ENCODE measurements at places on chromosomes 12 and 14.

- peaks cover 5% of the 10 kb centered on the region for H3K4me1 ChIP-seq
- H3K27me3 ChIP-seq, result no peaks in the 10 kb centered on the region
- no peak overlapping the region for H3K27ac ChIP-seq
- no peaks in the 10 kb centered on the region for H3K36me3 ChIP-seq
- no peak overlapping the region for H3K4me3 ChIP-seq
- no peak for DNase-seq
Measured at GRCh38 chr14:36773558-36773957, 111.9 kb downstream of the PAX9 start.

- peaks cover 4% of the 10 kb centered on the region for H3K4me1 ChIP-seq
- H3K27me3 ChIP-seq, result no peaks in the 10 kb centered on the region
- no peak overlapping the region for H3K4me3 ChIP-seq
- no peaks in the 10 kb centered on the region for H3K36me3 ChIP-seq
- no peak for DNase-seq
Measured at GRCh38 chr12:47802312-47802711, 17.4 kb downstream of the HDAC7 start.

DNA sequence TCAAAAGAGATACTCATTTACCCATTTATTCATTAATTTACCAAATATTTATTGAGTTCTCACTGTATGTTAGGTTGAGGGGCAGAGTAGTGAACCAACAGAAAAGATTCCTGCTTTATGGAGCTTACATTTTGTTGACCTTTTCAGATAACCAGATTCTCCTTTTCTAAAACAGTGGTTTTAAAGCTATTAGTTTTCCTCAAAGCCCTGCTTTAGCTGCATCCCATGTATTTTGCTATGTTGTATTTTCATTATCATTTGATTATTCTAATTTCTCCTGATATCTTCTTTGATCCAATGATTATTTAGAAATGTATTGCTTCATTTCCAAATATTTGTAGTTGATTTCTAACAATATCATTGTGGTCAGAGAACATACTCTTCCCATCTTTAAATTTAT, 53.6 kb downstream of the EML1 start:
- peaks cover 19% of the 10 kb centered on the region for H3K27me3 ChIP-seq
- no peak overlapping the region for H3K27ac ChIP-seq
- no peak for DNase-seq
- no peaks in the 10 kb centered on the region for H3K36me3 ChIP-seq
- H3K4me1 ChIP-seq, result no peaks in the 10 kb centered on the region
- no peak overlapping the region for H3K4me3 ChIP-seq

GRCh38 chr12:64102339-64102738, 119.8 kb downstream of the KICS2 start:
- no peak for DNase-seq
- H3K4me1 ChIP-seq, result no peaks in the 10 kb centered on the region
- peaks cover 14% of the 10 kb centered on the region for H3K27me3 ChIP-seq
- H3K27ac ChIP-seq, result no peak overlapping the region
- no peak overlapping the region for H3K4me3 ChIP-seq
- H3K36me3 ChIP-seq, result no peaks in the 10 kb centered on the region

DNA sequence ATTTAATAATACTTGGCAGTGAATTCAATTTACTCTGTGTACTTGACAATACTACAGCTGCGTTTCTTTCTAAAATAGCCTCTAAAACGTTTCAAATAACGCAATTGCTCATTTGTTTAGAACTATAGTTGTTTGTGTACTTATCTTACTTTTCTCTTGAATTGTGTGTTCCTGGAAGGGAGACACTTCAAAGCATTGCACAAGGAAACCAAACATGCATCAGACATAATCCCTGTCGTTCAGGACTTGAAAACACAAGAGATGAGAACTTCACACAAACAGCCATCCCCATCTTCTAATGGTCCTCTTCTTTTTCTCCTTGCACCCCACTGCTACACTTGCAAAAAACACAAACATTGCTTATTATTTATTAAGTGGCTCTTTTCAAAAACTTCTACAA, 38.5 kb downstream of the PTGER2 start:
- H3K36me3 ChIP-seq, result no peaks in the 10 kb centered on the region
- peak overlapping the region; percentile 83 for H3K27ac ChIP-seq
- DNase-seq, result peak; percentile 42
- H3K27me3 ChIP-seq, result no peaks in the 10 kb centered on the region

GRCh38 chr12:104664351-104664750, 207.6 kb downstream of the CHST11 start:
- H3K36me3 ChIP-seq, result peaks cover 56% of the 10 kb centered on the region
- peaks cover 59% of the 10 kb centered on the region for H3K4me1 ChIP-seq
- no peaks in the 10 kb centered on the region for H3K27me3 ChIP-seq
- H3K27ac ChIP-seq, result peak overlapping the region; percentile 29
- DNase-seq, result no peak

DNA sequence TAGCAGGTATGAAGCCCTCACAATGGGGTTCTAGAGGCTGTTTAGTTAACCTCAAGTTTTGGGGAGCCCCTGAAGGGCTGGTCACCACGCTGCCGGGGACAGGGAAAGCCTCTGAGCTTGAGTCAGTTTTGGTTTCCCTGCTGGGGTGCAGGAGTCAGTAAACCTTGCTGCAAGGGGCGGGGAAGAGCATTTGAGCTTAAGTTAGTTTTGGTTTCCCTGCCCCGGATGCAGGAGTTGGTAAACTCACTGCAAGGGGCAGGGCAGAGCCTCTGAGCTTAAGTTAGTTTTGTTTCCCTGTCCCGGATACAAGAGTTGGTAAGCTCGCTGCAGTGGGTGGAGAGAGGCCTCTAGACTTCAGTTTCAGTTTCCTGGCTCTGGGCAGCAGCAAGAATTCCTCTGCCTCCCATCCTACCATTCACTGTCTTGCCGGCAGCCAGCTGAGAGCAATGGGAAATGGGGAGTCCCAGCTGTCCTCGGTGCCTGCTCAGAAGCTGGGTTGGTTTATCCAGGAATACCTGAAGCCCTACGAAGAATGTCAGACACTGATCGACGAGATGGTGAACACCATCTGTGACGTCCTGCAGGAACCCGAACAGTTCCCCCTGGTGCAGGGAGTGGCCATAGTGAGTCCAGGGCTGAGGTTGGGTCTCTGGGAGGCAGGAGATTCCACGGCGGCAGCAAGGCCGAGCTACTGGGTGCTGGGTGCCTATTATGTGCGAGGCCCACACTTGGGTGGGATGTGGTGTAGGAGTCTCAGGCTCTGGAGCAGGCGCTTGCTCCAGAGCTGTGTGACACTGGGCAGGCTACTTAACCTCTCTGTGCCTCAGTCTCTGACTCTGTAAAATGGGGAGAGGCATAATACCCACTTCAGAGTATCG, at the start of gene OAS2:
Gene OAS2 (plus strand): TSS at position 357 of the 878 bp plus-strand sequence. CDS start 90 bp downstream, at position 447.
- peak; percentile 90 for DNase-seq
- peak within 1 kb of the TSS; percentile 45 for H3K4me3 ChIP-seq
- no peaks in the 10 kb centered on the region for H3K36me3 ChIP-seq
- H3K27ac ChIP-seq, result peak within 1 kb of the TSS; percentile 93
- H3K27me3 ChIP-seq, result no peaks in the 10 kb centered on the region
- H3K4me1 ChIP-seq, result peaks cover 40% of the 10 kb centered on the region

- no peak overlapping the region for H3K27ac ChIP-seq
- peaks cover 84% of the 10 kb centered on the region for H3K36me3 ChIP-seq
- DNase-seq, result no peak
- H3K27me3 ChIP-seq, result no peaks in the 10 kb centered on the region
- H3K4me1 ChIP-seq, result no peaks in the 10 kb centered on the region
Measured at GRCh38 chr12:131782061-131782460, 46.1 kb upstream of the MMP17 start.

DNA sequence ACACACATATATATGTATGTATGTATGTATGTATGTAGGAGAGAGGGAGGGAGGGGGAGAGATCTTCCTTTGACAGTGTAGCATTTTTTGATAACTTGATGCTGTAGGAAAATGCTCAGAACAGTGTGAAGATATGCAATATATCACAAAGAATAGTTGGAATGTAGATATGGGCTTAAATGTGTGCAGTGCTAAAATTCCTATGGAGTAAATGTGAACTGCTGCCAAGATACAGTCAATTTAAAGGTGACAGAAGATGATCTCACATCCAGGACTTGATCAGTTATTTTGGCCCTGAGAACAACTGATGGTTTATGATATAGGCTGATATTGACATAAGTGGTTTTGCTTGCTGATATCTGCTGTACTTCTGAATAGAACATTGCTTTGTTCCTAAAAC, 84.2 kb downstream of the DAAM1 start:
- H3K27me3 ChIP-seq, result no peaks in the 10 kb centered on the region
- no peaks in the 10 kb centered on the region for H3K4me1 ChIP-seq
- H3K4me3 ChIP-seq, result no peak overlapping the region
- no peak overlapping the region for H3K27ac ChIP-seq

- H3K27ac ChIP-seq, result no peak overlapping the region
- no peak overlapping the region for H3K4me3 ChIP-seq
- no peaks in the 10 kb centered on the region for H3K27me3 ChIP-seq
- no peaks in the 10 kb centered on the region for H3K4me1 ChIP-seq
- no peak for DNase-seq
- H3K36me3 ChIP-seq, result no peaks in the 10 kb centered on the region
Measured at GRCh38 chr14:26143057-26143456, 454.8 kb downstream of the NOVA1 start.

GRCh38 chr14:73026243-73026844, 562 bp downstream of the ZFYVE1 start:
- peak overlapping the region; percentile 92 for H3K4me3 ChIP-seq
- peak overlapping the region; percentile 74 for H3K27ac ChIP-seq
- DNase-seq, result no peak
- peaks cover 47% of the 10 kb centered on the region for H3K4me1 ChIP-seq
- H3K36me3 ChIP-seq, result peaks cover 25% of the 10 kb centered on the region
- no peaks in the 10 kb centered on the region for H3K27me3 ChIP-seq

- H3K4me1 ChIP-seq, result 0 out of 2 replicates have a peak, but pooled peaks cover 4% of the 10 kb centered on the region
- H3K27ac ChIP-seq, result no peak overlapping the region
- no peak for DNase-seq
- H3K27me3 ChIP-seq, result no peaks in the 10 kb centered on the region
- no peaks in the 10 kb centered on the region for H3K36me3 ChIP-seq
Measured at GRCh38 chr12:124883263-124884130, 19.8 kb upstream of the SCARB1 start.

DNA sequence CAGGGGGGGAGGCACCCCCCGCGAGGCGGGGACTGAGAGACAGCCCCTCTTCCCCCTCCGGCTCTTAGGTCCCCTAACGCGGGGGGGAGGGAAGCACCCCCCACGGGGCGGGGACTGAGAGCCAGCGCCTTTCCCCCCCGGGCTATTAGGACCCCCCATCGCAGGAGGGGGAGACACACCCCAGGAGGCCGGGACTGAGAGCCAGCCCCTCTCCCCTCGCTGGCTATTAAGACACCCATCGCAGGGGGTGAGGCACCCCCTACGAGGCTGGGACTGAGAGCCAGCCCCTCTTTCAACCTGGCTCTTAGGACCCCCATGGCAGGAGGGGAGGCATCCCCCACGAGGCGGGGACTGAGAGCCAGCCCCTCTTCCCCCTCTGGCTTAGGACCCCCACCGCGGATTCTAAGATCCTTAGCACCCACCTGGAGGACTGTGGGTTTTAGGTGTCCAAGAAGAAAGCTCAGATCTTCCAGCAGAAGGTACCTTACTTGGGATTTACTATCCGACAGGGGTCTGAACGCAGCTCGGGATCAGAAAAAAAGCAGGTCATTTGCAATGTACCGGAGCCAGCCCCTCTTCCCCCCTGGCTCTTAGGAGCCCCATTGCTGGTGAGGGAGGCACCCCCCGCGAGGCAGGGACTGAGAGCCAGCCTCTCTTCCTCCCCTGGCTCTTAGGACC, 197.8 kb upstream of the PZP start:
- no peak overlapping the region for H3K27ac ChIP-seq
- DNase-seq, result no peak
- H3K36me3 ChIP-seq, result no peaks in the 10 kb centered on the region
- H3K4me3 ChIP-seq, result no peak overlapping the region
- no peaks in the 10 kb centered on the region for H3K4me1 ChIP-seq

DNA sequence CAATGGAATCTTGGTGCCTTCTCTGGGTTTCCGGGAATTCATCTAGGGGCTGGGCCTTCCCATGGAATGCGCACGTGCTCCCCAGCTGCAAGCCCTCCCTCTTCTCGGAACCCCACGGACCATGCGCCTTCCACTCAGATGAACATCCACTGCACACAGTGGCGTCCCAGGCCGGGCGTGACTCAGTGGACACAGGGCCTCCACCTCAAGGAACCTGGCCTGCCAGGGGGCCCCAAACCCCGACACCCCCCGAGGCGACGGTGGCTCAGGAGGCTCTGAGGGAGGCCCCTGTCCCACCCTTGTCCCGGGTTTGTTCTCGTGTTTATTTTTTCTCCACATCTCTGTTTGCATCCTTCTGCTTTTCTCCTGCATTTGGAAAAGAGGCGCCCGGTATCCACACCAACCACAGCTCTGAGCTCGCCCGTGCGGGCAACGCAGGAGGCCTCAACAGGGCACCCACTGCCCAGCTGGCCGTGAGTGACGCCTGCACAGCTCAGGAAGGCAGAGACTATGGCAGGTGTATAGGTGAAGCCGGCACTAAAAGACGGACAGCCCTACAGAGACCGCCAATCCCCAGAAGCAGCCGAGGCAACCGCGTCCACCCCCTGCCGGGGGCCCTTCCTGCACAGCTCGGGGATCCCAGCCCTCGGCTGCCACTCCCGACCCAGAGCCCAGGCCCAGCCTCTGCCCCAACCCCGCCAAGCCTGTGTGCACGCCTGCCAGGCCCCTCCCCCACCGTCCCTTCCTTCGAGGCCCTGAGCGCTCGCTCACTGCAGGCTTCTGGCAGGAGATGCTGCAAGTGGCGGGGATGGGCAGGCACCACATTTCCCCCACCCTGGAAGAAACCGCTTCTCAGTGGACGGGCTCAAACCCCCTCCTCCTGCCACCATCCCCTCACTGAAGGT, 23.8 kb upstream of the GALNT9 start:
- H3K27me3 ChIP-seq, result no peaks in the 10 kb centered on the region
- DNase-seq, result no peak
- H3K4me3 ChIP-seq, result no peak overlapping the region
- H3K27ac ChIP-seq, result no peak overlapping the region

DNA sequence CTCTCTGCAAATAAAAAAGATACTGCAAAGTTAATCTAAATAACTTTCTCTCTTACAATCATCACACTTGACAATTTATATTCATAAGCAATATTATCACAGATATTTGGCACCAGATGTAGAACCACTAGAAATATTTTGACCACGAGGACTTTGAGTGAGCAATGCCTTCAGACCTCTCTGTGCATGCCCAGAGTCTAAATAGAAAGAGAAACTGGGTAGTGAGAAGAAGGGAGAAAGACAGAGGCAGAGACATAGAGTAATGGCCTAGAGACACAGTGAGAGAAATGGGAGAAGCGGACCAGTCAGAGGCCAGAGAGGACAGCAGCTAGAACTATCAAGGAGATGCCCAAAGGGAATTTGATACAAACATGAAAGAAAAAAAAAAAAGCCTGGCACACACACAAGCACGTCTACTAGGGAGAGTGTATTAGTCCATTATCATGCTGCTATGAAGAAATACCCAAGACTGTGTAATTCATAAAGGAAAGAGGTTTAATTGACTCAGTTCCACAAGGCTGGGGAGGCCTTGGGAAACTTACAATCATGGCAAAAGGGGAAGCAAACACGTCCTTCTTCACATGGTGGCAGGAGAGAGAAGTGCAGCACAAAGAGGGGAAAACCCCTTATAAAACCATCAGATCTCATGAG, 41.1 kb downstream of the BMP4 start:
- H3K4me3 ChIP-seq, result no peak overlapping the region
- H3K36me3 ChIP-seq, result no peaks in the 10 kb centered on the region
- no peaks in the 10 kb centered on the region for H3K4me1 ChIP-seq

- H3K27me3 ChIP-seq, result no peaks in the 10 kb centered on the region
- no peaks in the 10 kb centered on the region for H3K4me1 ChIP-seq
- H3K27ac ChIP-seq, result no peak overlapping the region
Measured at GRCh38 chr12:91106283-91106682, 5.0 kb downstream of the LUM start.

GRCh38 chr14:68879841-68880575, 87.1 kb upstream of the ZFP36L1 start:
- H3K36me3 ChIP-seq, result peaks cover 93% of the 10 kb centered on the region
- peaks cover 6% of the 10 kb centered on the region for H3K4me1 ChIP-seq
- H3K4me3 ChIP-seq, result no peak overlapping the region

- no peaks in the 10 kb centered on the region for H3K4me1 ChIP-seq
- peaks cover 84% of the 10 kb centered on the region for H3K36me3 ChIP-seq
- no peak overlapping the region for H3K4me3 ChIP-seq
- no peak overlapping the region for H3K27ac ChIP-seq
Measured at GRCh38 chr14:96554315-96554910, 52.2 kb downstream of the PAPOLA start.
